ENCODE measurements at places on chromosomes 5 and 9.

GRCh38 chr5:172858511-172858989, 24.5 kb downstream of the ERGIC1 start:
- no peak for DNase-seq

DNA sequence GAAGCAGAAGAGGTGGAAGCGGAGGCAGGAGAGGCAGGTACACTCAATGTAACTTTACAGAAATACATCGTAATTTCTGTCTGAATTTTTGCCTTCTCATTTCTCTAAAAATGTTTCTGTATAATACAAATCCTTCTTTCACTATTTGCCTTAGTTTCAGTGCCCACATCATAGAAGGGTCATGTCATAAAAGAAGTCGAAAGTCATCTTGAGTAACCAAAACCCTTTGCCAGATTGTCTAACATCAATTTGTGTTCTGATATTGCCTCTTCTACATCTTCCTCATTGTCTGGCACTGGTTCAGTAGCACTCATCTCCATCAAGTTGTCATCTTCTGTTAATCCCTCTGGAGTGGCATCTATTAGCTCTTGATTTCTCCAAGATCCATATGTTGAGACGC, 6.2 kb upstream of the CYFIP2 start:
- no peak for DNase-seq

DNA sequence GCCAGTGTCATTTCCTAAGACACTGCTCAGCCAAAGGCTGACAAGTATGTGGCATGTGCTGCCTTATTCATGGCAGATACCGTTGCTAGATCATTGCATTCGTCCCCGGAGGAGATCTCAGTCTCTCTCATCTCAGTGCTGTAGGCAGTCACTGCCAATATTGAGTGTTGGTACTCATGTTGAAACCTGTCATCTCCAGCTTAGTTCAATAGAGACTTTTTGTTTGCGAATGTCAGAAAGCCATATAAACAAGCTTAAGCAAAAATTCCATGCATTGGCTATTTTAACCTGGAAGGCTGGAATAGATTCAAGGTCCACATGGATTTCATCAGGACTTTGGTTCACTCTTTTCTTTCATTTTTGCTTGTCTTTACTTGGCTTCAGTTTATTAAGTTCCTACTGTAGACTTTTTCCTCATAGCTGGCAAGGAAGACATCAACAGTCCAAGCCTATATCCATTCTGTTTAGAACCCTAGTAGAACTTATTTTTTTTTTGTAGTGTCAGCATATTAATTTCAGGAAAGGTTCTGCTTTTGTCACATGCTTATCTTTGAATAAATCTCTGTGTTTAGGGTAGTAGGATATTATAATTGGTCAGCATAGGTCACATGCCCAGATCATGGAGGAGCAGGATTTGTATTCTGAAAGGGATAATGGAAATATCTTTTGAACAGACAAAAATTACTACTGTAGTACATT, 66.8 kb downstream of the FCHO2 start:
- DNase-seq, result peak; percentile 27

DNA sequence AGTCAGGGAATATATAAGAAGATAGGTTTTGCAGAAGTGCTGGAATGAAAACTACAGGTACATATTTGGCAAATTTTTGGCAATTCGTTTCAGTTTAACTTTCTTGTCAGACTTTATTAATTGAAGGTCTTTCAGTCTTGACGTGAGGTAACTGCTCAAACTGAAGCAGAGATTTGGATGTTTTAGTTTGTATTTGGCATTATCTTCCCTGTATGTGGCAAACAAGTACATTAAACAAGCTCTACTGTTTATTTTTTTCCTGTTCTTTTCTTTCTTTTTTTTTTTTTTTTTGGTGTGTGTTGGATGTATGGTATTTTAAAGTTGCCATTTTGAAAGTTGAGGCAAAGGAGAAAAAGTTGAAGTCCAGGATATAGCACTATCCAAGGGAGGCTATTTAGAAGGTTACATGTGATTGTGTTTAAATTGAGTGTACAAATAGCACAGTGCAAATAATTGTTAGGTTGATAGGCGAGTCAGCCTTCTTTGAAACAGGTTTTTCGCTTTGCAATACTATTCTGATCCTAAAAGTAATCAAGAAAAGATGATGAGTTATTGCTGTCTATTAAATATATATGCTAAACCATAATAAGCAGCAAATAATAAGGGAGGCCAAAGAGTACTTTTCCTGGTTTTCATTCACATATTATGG, 2.2 kb downstream of the PBX3 start:
- DNase-seq, result peak; percentile 20

GRCh38 chr9:112050544-112051475, 124.3 kb downstream of the SUSD1 start:
- peak; percentile 77 for DNase-seq

DNA sequence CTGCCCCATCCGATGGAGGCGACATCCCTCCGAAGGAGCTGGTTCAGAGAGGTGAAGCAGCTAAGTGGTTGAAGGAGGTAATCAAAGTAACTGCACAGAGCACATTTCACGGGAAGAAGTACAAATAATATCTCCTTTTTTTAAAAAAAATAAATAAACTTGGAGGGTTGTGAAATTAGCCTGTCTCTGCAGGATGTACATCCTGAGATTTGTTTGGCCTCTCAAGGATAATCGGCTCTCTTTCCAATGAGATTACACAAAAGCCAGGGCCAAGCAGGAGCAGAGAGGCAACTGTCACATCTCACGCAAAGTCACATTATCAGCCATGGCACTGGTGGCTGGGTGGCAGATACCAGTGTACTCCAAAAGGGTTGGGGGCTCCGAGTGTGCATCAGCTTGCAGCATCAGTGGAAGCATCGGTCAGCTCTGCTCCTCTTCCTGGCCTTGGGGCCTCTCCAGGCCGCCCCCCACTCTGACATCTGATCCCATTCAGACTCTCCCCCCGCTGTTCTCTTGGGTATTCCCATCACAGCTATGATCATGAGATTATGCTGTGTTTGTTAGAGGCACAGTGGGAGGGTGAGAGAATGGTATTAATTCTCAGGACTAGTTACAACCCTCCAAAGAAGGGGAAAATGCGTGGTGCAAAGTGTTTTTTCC, 109.9 kb downstream of the UGCG start:
- DNase-seq, result no peak

- DNase-seq, result peak; percentile 28
Observed at GRCh38 chr9:20570756-20571155, 51.5 kb downstream of the MLLT3 start.

DNA sequence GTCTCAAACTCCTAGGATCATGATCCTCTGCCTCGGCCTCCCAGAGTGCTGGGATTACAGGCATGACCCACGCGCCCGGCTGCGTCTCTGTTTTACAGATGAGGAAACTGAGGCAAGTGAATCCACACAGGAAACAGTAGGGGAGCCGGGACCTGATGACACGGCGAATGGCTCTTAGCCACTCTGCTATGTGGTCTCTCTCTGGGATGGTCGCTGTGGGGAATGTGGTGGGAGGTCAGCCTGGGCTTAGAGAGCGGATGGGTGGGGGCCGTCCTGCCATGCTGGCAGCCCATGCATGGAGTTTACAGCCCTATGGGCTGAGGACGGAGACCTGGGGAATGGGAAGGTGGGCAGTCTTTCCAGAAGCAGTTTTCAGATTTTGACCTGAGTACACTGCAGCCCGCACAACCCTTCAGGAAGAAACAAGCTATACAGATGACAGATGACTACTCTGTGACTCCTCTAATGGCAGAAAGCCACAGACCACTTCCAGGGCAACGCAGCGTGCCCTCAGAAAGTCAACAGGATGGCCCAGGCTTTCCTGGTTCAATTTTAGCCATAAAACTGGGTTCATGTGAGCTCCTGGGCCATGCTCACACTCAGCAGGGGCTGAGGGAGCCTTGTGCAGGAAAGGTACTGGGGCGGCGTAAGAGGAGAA, 136.1 kb upstream of the RAPGEF1 start:
- DNase-seq, result peak; percentile 23

- DNase-seq, result peak; percentile 95
Observed at GRCh38 chr9:89686126-89686525, 81.3 kb downstream of the GADD45G start.

DNA sequence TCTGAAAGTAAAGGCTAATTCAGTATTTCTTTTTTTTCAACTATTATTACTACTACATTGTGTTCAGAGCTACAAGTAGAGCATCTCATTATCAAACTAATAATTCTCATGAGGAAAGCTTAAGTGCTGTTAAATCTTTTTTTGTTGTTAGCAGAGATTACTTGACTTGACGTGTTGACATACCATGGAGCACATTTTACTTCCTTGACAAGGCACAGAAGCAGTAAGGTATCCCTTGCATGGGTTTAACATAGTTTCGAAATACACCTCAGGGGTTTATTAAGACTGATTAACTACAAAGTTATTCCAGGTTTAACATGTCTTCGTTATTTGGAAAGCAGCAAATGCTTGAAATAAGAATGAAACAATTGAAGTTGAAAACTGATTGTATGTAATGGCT, 7.0 kb downstream of the SPDL1 start:
- peak; percentile 12 for DNase-seq

GRCh38 chr5:177472460-177473442, 683 bp downstream of the DBN1 start:
- DNase-seq, result no peak

GRCh38 chr9:73215249-73215648, 63.6 kb downstream of the ANXA1 start:
- DNase-seq, result no peak

- DNase-seq, result no peak
Observed at GRCh38 chr5:59559323-59559722, 334.2 kb downstream of the PDE4D start.

GRCh38 chr5:130425424-130425823, 521.2 kb downstream of the CHSY3 start:
- no peak for DNase-seq

DNA sequence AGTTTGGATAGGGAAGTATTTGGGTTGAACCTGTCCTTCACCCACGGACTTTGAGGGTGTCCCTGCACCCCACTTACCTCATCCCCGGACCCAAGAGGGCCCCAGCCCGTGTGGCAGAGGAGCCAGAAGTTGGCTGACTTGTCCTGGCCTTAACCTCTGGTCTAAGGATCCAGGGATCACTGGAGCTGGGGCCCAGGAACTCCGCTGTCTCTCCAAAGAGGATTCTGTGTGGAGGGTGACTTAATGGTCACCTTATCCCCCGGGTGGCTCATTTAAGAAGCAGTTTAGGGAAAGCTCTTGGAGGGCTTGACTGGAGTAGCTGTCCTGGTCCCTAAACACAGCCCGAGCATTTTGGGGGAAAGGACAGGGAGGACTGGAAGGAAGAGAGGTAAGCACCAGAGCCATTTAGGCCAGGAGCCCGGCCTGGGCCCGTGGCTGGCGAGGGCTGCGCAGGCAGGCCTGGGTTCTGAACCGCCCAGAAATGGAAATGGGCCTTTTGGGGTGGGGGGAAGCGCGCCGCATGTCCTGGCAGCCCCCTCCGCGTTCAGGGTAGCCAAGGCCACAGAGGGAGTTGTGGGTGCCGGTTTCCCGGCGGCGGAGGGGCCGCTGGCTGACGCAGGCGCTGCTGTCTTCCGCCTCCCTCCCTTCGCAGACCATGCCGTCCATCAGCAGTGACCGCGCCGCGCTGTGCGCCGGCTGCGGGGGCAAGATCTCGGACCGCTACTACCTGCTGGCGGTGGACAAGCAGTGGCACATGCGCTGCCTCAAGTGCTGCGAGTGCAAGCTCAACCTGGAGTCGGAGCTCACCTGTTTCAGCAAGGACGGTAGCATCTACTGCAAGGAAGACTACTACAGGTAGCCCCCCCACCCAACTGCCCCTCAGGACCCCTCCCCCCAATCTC, 2.0 kb downstream of the LHX2 start:
- DNase-seq, result no peak

- peak; percentile 36 for DNase-seq
Observed at GRCh38 chr5:127561254-127561653, 43.8 kb downstream of the PRRC1 start.

GRCh38 chr5:98957307-98957706, 28.5 kb upstream of the CHD1 start:
- no peak for DNase-seq

DNA sequence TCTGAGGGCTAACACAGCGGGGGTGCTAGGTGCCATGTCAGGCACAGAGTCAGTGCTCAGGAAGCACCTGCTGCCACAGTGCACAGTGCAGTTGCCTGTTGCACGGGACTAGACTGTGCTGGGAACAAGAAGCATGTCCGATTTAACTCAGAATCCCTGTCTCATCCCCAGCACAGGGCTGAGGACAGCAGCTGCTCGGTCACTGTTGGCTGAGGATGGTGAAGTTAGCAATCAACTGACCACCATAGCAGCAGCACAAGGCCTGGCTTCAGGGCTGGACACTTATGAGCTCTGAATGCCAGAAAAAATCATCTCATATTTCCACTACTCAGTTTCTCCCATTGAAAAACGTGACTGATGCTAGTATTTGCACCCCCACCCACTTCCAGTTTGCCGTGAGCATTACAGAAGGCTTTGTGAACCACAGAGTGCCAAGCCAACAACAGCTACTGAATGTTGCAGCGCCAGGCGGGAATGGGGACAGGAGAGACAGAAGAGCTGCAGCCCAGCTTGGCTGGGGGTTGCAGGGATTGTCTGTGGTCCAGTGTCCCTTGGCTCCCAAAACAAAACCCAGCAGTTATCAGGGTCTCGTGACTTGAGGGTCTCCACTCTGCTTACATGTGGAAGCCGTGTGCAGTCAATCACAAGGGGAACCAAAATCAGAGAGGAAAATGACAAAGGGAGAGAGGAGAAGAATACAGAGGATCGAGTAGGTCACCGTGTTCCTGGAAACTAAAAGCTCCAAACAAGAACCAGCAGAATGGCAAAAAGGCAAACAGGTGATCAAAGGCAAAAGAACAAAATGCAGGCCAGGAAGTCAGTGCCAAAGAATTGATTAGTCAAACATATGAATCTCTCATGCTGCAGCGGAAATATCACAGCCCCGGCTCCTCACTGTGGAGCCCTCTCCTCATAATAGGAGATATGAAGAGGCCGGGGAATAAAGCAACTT, 155.6 kb downstream of the CRB2 start:
- DNase-seq, result no peak

DNA sequence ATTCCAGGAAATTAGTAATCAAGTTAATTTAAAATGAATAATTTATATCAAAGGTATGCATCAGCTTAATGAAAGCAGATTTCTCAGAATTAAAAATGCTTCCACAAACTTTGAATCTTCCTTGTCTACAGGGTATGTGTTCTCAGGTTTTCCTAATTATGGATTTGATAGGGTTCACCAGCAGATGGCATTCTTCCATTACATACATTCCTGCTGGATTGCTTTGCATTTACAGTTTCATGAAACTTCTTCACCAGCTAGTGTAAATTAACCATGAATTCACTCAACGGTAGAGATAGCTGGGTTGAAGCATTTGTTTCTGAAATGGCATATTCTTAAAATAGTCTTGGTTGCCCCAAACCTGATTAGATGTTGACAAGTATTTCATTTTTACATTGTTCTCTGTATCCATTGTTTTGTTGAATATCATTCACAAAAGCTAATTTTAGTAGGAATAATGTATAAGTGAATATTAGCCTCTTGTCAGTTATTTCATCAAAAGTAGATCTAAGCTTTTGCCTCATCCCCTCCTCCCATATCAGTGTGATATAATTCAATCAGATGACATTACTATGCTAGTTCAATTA, 68.7 kb upstream of the WDR41 start:
- peak; percentile 34 for DNase-seq

DNA sequence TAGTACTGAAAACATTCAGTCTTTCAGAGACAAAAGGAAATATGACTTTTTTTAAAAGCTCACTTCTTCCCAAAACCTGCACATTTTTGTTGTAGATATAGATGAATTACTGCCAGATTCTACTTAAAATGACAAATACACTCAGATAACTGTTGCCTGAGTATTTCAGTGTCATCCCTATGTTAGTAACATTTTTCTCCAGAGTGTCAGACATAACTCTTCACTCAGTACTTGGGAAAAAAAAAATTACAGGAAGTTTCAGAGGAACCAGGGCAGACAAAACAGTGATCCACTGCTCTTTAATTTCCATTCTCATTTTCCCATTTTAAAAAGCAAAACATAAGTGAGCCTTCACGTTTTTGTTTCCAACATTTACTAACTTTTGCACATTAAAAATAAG, 79.3 kb upstream of the ITGA1 start:
- DNase-seq, result no peak
